Astrocyte of the cerebellum (primary cell): ENCODE measurements at places on chromosomes 4 and X.

- DNase-seq: no peak
Measured at GRCh38 chr4:186920483-186920882, 196.8 kb upstream of the FAT1 start.

DNA sequence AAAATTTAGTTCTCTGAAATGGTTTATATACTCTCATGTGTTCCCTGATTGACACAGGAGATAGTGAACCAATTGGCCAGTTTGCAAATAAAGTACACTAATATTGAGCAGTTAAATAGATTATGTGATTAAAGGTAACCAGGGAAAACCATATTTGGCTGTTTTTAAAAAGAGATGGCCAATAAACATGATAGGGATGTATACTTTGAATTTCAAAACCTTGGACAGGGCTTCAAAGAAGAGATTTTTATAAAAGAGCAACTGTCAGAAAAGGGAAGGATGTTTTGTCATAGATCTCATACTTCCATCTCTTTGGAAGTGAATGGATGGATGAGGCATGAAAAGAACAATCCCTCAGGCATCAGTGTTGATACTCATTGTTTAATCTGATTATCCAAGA lies 825.3 kb downstream of the STIM2 start:
- DNase-seq: no peak

- no peak for DNase-seq
Measured at GRCh38 chrX:15098505-15098904, 171.4 kb downstream of the ASB9 start.

DNA sequence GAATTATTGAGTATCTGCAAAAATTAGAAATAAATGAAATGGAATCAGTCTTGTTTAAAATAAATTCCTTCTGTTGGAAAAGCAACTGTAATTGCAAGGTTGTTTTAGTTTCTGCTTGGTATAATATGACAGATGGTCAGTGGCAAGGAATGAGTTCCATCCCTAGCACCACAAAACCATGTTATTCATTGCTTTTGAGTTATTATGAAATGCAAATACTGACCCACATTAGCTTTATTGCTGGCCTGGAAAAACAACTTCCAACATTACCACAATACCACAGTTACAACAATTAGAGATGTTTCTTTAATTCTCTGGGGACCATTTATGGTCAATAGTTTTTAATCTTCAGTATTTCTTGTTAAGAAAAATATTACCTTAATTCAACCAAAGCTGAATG lies 194.4 kb downstream of the TMA16 start:
- DNase-seq: no peak

DNA sequence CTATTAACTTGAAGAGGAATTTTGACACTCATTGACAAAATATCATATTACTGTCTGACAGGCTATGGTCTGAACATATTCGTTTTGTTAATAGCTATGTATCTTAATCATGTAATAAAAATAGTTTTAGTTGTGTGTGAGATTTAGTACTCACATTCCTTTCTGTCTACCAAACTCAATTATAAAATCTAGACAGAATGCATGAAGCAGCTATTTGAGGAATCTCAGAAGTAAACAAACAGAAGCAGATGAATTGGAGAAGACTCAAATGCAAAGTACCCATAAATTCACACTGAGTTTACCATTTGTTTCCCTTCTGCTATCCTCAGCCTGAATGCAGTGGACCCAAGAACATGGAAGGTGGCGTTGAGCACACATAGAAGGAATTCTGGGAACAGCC lies 841.6 kb upstream of the AADAT start:
- peak; percentile 0 for DNase-seq

DNA sequence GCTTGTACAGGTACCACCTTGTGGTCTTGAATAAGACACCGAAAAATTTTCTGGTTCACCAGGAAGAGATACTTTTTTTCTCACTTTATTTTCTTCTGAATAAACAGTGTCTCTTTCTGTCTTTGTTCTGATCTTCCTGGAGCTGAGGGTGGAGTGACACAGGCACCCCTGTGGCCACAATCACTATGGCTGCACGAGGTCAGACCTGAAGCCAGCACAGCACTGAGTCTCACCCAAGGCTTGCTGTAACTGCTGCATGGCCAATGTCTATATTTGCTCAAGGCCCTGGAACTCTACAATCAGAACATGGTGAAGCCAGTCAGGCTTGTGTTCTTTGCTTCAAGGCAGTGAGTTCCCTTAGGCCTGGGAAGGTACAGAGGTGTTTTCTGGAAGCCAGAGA lies 87.2 kb downstream of the GPR174 start:
- no peak for DNase-seq

DNA sequence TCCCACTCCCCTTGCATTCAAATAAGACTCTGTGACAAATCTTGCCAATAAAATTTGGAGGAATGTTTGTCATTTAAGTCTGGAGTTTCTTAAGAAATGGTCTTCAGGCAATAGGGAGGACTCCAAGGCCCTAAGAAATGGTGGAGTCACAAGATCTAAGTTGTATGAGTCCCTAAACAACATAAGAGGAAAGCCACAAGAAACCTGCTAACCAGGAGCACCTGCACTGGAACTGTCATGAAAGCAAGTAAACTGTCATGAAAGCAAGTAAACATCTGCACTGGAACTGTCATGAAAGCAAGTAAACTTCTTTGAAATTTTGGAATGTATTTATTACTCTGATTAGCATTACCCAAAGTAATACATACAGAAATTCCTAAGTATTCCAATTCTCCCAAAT lies 3.5 kb downstream of the CNOT6L start:
- no peak for DNase-seq

- no peak for DNase-seq
Measured at GRCh38 chr4:7876201-7876875, 63.3 kb downstream of the AFAP1 start.

DNA sequence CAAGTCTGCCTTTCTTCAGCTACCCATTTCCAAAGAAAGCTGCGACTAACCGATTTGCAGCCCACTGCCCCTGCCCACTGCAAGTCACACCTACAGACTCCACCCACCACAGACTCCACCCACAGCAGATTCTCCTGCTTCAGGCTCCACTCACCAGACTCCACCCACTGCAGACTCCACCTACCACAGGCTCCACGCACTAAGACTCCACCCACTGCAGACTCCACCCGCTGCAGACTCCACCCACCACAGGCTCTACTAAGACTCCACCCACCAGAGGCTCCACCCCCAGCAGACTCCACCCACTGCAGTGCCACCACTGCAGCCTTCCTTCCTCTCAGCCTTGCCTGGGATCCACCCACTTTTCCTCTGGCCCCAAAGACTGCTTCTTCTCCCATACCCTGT lies 41.3 kb downstream of the ABLIM2 start:
- DNase-seq: no peak

DNA sequence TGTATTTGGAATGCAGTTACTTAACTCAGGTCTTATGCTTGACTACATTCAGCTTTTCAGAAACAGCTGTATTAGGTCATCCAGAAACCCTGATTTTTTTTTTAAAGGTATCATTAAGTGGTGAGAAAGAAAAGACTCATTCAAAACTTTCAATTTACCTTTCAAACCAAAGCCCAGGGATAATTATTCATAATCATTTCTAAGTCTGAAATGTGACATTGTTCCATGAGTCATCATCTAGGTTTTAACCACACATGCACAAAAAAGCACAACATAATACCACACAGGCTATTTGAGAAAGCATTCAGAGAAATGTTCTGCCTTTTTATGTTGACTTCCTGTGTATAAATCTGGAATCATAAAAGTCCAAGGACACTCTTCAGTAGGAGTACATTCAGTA lies 288.2 kb downstream of the IL1RAPL2 start:
- peak; percentile 75 for DNase-seq

DNA sequence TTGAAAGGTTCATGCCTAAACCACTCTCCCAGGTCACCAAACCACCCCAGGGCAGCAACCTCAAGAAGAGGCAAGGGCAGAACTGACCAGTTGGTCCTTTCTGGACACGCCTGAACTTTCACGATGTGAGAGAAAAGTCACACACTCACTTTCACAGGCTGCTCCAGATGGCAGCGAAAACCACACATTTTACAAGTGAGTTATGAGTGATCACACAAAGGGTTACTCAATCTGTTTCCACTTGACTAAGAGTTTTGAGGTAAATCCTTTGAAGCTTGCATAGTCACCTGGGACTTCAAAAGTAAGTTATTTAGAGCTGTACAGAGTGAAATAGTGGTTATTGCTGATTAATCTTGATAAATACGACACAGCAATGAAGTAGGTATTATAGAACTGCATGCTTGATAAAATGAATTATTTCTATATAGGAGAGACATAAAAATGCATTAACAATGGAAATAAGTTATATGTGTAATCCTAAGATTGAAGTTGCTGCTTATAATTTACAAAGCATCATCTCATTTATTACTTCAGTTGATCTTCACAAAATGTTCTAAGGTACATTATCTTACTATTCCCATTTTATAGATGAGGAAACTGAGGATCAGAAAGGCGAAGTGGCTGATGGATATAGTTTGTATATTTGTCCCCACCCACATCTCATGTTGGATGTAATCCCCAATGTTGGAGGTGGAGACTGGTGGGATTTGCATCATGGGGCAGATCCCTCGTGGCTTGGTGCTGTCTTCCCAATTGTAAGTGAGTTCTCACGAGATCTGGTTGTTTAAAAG lies 103.0 kb upstream of the KLF3 start:
- DNase-seq: no peak

DNA sequence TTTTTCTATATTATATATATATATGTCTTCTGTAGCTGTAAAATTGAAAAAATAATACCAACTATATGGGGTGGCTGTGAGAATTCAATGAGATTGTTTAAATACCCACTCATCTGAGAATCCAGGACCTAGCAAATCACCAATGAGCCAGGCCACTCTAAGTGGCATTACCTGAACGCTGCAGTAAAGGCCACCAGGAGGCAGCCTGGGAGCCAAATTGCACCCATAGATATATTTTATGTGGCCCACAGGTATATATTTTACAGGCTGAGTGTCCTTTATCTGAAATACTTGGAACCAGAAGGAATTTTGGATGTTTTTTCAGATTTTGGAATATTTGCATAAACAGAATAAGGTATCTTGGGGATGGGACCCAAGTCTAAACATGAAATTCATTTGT lies 58.2 kb upstream of the C4orf50 start:
- no peak for DNase-seq

DNA sequence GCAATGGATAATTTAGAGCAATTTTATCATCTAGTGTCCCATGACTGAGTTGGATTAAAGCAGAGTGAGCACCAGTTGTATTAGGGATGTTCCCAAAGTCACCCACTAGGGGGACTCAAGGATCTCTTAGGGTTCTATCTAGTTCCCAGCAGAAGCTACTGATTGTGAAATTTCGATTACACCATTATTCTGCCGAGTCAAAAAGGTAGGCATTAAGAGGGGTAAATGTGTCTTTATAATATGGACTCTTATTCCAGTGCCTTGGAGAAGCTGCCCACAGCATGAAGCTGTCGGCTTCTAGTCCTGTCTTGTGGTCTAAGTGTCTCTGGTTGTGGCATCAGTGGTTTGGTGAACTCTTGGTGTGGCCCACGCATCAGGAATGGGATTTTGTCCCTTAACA lies 53.3 kb downstream of the RGS12 start:
- DNase-seq: peak; percentile 60

GRCh38 chr4:180669680-180670079 lies 1573.5 kb upstream of the TENM3 start:
- DNase-seq: peak; percentile 82

DNA sequence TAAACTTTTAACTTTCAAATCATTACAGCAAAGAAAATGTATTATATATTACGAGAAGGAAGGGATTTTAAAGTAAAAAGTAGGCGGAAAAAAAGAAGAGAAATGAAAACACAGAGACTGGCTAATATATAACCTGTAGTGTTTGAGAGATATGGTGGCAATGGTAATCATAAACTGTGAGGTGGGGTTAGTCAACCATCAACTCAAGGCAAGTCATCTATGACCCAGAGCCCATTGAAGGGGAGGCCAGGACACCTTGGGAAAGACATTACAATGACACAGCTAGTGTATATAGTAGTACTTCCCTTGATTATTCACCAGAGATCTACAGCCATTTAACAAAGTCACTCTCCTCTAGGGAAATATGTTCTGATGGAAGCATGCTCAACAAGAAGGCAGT lies 423.9 kb upstream of the PITX2 start:
- no peak for DNase-seq

GRCh38 chrX:23902419-23902818 lies 5.3 kb downstream of the APOO start:
- DNase-seq: no peak

GRCh38 chrX:13427441-13428052 lies 107.7 kb upstream of the ATXN3L start:
- no peak for DNase-seq

DNA sequence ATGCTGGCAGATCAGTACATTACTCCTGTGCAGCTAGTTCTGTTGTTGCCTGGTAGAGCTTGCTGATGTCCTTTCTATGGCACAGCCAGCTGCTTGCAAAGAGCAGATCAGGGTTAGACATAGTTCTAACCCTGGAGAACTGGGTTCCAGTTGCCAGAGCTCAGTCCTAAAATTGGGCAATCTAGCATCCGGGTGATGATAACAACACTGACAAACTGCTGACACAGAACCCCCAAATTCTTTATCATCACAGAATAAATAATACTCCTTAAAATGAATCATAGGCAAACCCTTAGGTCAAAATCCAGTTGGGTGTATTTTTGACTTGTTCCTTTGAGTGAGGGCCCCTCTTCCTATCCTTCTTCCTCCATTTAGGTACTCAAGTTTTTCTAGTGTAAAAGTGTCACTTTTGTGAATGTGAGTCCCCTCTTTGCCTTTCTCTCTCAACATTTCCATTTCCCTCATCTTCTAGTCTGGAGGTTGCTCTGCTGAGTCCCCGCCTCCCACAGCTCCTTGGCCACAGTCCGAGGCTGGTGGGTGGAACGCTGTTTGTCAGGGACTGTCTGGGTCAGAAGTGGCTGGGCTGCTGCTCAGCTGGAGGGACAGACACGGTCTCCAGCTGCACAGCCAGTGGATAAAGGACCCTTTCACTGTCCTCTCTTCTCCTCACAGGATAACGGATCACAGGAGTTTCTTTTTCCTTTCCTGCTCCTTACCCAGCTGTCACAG lies 93.6 kb upstream of the RASGEF1B start:
- no peak for DNase-seq

GRCh38 chr4:87073199-87074120 lies 138.6 kb downstream of the AFF1 start:
- DNase-seq: no peak
